Hepatic stellate cell (primary cell): ENCODE measurements at places on chromosomes 3 and 15.

DNA sequence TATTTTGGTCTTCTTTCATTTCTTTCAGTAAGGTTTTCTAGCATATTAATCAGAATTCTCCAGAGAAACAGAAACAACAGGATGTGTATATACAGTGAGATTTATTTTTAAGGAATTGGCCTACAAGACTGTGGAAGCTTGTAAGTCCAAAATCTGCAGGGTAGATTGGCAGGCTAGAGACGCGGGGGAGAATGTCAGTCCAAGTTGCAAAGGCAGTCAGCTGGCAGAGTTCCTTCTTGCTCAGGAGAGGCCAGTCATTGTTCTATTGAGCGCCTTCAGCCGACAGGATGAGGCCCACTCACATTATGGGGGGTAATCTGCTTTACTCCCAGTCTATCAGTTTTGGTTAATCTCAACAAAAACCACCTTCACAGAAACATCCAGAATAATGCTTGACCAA is 133.4 kb upstream of the UBE3A start:
- no peak for DNase-seq

DNA sequence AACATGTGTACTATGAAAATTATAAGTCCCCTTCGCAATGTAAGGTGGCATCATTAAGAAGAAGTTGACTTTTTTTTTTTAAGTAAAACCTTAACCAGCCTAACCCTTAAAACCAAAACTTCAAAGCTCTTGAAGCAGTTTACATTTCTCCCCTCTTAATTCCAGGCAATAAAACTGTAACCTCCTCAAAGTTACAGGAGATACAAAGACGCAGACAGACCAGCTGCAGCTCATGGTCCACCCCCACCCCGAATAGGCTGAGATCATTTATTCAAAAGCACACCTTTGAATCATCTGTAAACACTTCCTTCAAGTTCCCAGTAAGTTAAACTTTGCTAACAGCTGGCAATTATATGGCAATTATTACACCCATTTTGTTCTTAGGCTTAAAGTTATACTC is 414.5 kb downstream of the ERC2 start:
- DNase-seq = no peak

GRCh38 chr3:38648024-38648658 is 1.3 kb downstream of the SCN5A start:
- DNase-seq = peak; percentile 6

DNA sequence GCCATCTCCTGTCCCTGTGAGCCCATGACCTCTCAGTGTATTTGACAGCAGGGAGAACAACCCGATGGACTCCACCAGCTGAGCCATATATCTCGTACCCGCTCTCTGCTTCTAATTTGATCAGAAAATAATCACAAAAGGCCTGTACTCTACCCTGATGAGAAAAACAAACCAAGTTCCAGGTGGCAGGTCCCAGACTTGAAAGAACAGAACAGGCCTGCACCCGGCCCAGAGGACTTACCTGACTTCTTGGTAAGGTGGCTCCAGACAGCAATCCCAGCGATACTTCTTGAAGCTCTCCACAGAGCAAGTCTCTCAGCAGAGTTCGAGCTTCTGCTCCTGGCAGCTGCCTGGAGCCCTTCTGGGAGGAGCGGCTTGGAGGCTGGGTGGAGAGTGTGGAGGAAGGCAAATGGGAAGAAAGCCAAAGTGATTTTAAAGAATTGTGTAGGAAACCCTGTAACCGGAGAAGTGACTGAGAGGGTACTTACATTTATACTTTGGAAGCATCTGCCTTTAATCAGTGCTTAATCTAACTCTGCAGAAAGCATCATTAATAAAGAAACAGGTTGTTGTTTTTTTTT is 91.6 kb downstream of the SCN11A start:
- no peak for DNase-seq

DNA sequence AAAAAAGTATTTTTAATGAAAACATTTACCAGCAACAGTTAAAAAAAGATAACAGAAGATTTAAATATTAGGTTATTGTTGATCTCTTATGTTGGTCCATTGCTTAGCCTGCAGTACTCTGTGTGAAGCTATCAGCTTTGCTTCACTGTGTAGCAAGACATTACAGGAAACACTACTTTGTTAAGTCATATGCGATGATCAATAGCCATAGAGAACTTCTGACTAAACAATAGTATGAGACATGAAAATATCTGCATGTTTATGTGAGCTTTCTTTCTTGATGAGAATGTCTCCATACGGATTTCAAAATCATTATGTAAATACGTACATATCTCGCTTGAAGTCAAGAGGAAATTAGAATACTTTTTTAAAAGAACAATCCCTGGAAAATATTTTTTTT is 27.0 kb upstream of the CAPN3 start:
- DNase-seq = no peak

GRCh38 chr3:87975716-87976115 is 83.1 kb downstream of the CGGBP1 start:
- DNase-seq = no peak

DNA sequence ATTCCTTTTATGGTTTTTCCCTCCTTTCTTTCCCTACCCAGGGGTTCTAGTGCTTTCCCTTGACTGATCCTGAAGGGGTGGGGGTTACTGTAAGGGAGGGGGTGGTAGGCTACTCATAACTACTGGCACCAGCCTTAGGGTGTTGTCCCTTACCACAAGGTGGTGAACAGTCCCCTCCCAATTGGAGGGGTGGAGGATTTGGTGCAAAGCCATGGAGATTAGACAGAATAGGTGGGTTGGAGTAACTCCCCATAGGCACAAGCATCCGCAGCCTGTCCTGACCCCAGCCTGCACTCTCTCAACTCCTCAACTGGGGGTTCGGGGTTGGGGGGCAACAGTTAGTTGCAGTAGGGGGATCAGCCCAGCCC is 2.6 kb upstream of the HYAL2 start:
- DNase-seq = no peak

DNA sequence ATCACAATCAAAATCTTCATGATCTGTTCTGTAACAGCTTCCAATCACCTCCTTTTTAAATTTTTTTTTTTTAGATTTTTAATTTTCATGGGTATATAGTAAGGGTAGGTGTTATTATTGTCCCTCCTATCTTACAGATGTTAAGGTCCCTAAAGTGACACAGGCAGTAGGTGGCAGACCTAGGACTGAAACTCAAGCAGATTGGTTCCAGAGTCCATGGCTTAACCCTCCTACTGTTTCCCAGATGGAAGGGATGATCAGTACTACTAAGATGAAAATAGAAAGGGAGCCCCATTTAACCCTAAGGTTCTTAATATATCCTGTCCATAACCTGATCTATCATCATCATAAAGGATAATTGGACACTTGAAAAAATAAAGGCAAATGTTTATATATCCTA is 57.1 kb downstream of the CHAC1 start:
- DNase-seq = no peak

GRCh38 chr3:131020122-131020693 is 6.4 kb downstream of the ASTE1 start:
- DNase-seq = no peak

GRCh38 chr3:144263706-144264105 is 292.1 kb downstream of the DIPK2A start:
- no peak for DNase-seq

DNA sequence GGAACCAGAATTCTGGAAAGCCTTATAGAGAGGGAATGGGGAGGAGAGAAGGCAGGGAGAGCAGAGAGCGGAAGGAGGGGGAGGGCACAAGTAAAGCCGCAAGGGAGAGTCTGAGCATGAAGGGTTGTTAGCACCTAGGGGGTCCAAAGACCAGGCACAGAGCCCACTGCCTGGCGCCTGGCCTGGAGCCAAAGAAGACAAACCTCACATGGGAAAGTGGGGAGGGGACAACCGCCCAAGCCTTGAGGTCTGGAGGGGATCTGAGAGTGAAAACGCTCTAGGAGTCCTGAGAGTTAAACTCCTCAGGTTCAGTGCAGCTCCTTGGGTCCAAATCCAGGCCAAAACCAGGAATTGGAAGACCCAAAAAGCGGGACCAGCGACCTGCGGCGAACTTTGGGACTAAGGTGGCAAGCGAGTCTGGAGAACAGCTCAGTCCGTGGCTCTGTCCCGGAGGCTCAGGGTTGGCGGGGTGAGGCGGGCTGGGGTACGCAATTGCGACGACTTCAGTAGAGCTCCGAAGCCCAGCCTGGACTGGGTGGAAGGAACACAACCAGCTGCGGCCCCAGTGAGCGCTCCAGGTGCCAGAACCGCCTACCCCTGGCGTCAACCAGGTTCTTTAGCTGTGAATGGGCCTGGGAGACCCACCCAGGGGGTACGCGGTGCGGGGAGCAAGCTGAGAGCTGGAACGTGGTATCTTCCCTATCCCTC is 807 bp upstream of the INAFM2 start:
- DNase-seq = peak; percentile 71

DNA sequence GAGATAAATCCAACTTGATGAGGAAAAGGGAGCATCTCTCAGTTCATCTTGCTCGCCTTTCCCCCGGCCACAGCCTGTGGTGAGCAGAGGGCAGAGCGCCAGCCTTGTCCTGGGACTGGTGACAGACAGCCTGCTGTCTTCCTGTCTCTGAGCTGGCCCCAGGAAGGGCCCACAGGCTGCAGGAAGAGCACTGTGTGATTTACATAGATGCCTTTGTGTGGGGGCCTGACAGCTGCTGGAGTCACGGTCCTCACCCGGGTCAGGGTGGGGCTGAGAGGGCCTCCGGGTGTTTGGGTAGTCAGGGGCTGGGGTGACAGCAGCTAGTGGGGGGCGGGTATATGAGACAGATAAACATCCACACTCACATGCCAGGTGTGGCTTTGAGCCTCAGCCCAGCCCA is 29.3 kb downstream of the PLA2G4D start:
- no peak for DNase-seq

DNA sequence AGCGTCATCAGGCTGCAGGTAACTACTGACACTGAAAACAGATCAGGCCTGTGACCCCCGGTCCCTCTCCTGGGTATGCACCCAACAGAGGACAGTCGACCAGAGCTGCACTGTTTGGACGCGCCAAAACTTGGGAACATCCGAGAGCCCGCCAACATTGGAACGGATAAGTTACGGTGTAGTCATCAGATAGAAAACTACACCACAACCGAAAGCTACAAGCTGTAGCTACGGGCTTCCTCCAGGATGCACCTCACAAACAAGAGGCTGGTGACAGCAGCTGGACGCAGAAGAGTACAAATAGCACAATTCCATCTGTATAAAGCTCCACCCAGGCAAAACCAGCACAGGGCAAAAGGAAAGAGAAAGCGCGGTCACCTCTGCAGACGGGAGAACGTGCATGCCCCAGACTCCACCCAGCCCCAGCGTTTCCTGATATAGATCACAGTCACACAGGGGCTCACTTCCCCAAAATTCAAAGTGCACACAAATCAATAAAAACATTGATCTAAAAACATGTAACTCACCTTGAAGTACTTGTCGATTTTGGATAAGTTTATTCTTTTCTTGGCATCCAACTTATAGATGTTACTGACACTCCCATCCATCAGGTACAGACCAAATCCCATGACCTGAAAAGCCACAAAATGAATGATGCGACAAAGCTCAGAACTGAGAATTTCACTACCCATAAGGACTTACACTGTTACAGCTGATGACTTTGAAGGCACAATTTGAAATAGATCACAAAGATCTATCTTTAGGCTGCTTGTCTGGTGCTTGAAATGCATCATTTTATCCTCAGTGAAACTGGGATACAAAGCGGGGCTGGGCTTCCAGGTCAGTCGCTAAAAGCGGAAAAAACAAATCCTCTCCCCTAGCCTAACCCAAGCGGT is 43.3 kb downstream of the CYFIP1 start:
- no peak for DNase-seq

GRCh38 chr3:37961622-37962431 is 28.8 kb upstream of the VILL start:
- no peak for DNase-seq

DNA sequence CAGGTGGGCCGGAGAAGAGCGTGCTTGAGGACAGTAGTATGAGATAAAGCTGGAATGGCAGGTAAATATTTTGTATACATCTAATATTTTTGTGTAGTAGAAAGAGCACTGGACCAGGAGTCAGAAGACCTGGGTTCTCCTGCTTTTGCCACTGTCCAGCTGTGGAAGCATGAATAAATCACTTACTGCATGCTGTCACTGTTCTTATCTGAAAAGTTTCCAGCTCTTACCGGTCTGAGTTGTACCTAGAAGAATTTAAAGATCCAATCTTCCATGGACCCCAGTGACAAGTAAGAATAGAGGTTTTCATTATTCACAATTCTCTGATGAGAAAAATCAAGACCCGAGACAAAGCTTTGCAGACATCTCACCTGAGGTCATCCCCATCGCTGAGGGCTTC is 5.9 kb downstream of the XPC start:
- no peak for DNase-seq

- no peak for DNase-seq
Observed at GRCh38 chr15:51080286-51080685, 14.4 kb downstream of the TNFAIP8L3 start.

GRCh38 chr3:139243710-139244109 is 100.1 kb upstream of the MRPS22 start:
- DNase-seq = no peak

GRCh38 chr3:7203969-7204847 is 343.3 kb downstream of the GRM7 start:
- DNase-seq = no peak

DNA sequence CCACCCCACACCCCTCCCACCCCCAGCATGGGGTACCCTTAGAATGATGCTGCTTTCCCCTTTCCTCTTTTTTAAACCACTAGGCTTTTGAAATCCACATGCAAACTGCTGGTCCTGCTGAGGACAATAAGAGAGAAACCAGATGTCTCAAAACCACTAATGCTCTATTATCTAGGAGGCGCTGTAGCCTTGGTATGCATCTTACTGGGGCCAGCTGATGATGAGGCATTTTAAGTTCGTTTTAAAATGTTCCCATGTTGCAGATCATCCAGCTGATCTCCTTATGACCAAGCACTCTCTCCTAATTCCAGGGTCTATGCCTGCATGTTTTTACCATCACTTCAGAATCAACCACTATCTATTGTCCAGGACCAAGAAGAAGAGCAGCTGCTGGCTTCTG is 1.3 kb downstream of the NME9 start:
- peak; percentile 44 for DNase-seq

DNA sequence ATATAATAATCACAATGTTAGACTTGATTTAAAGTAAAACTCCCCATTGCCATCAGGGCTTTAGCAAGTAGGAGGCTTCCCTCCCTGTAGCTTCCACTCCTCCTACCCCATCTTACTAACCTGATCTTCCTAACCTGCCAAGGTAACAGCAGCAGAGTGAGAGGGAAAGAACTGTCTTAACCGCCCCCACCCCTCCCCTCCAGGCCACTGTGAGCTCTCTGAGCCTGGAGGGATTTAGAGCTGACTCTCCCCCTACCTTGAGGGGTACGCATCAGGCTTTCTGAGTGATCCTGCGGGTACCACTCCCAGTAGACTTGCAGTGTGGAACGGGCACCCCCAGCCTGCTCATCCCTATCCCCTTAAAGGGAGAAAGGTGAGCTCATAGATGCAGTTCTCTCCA is 11.4 kb upstream of the PRSS50 start:
- DNase-seq = no peak

DNA sequence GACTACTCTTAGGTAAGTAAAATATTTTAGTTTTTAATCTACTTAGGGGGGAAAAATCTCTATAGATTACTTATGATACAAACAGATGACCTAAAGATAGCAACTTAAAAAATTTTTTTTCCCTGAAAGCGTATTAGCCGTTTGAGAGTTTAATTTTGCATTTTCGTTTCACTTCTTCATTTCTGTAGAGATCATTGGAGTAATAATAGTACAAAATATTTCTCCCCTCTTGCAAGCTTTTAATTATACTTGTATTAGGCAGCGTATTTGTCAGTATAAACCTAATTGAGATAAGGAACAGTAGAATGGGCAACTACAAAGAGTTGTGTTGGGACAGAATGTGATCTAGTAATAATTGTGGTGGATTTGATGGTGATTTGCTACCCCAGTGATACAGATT is 10.3 kb downstream of the SKIL start:
- DNase-seq = no peak

GRCh38 chr3:129460572-129460971 is 20.5 kb downstream of the IFT122 start:
- no peak for DNase-seq
